ENCODE measurements at places on chromosomes 12 and 14. TPM values are rescaled to one million over a fixed set of nuclear protein-coding genes. Genes with fewer than 3 reads are reported as not detected.
A peak's percentile ranks its signal among the peaks of the same experiment; 100 is the strongest.

DNA sequence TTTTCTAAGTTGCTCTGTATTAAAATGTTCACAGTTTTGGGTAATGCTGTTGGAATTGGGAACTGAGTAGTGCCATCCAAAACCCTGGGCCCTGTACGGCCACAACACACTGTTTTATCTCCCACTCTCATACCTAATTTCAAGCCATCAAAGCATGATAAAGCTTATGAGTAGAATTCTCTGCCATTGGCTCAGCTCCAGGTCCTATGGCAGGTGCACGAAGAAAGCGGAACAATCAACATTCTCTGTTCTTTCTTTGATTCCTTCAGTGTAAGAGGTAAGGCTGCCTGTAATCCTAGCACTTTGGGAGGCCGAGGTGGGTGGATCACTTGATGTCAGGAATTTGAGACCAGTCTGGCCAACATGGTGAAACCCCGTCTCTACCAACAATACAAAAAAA is 394.9 kb downstream of the CCDC91 start:
- no peaks in the 10 kb centered on the region for H3K4me1 ChIP-seq
- DNase-seq, result no peak
- H3K27me3 ChIP-seq, result no peaks in the 10 kb centered on the region
- H3K27ac ChIP-seq, result no peak overlapping the region

DNA sequence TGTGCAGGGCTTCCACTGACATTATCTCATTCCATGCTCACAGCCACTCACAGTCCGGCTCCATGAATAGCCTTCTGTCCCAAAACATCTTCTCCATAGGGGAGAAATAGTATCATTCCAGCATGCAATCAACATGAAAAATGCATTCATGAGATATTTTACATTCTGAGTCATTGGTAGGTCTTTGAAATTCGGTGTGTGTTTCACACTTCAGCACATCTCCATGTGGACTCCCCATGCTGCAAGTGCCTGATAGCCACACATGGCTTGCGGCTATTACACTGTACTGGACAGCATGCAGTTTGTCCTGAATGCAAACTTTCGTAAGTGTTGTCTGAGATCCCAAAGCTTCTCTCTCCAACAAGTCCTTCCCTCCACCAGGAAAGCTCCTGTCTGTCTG is 449.3 kb downstream of the MED13L start:
- no peaks in the 10 kb centered on the region for H3K4me1 ChIP-seq
- H3K27me3 ChIP-seq, result no peaks in the 10 kb centered on the region
- H3K36me3 ChIP-seq, result no peaks in the 10 kb centered on the region
- H3K27ac ChIP-seq, result no peak overlapping the region
- no peak overlapping the region for H3K4me3 ChIP-seq

DNA sequence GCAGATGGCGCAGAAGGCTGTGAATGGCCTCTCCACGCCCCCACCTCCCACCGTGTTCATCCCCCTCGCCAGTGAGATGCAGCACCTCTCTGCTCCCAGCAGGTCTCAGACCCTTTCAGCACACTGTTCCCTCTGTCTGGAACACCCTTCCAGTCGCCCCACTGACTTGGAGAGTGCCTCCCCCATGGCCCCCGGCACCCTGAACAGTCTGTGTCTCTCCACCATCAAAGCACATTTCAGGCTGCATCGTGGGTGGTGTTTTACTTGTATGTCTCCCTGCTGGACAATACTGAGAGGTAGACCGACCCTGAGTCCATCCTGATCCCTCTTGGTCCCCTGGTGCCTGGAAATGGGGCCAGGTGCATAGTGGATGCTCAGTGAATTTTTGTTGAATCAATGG is 34.9 kb downstream of the CACNA2D4 start:
- no peaks in the 10 kb centered on the region for H3K36me3 ChIP-seq
- no peak for DNase-seq
- no peak overlapping the region for H3K27ac ChIP-seq
- no peaks in the 10 kb centered on the region for H3K4me1 ChIP-seq
- H3K27me3 ChIP-seq, result no peaks in the 10 kb centered on the region

DNA sequence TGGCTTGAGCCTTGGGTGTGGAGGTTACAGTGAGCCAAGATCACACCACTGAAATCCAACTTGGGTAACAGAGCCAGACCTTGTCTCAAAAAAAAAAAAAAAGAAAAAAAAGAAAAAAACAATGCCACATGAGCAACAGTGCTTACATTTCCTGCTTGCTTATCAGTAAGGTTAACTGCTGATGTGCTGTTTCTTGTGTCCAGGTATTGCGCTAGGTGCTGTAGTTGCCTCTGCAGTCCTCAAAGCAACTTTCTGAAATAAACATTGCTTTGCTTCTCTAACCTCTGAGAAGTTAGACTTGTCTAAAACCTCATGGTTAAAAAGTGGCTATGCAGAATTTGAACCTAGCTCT is 24.7 kb downstream of the RNF34 start:
- no peaks in the 10 kb centered on the region for H3K4me1 ChIP-seq
- H3K4me3 ChIP-seq, result no peak overlapping the region
- H3K27ac ChIP-seq, result no peak overlapping the region
- DNase-seq, result no peak
- H3K36me3 ChIP-seq, result peaks cover 11% of the 10 kb centered on the region

DNA sequence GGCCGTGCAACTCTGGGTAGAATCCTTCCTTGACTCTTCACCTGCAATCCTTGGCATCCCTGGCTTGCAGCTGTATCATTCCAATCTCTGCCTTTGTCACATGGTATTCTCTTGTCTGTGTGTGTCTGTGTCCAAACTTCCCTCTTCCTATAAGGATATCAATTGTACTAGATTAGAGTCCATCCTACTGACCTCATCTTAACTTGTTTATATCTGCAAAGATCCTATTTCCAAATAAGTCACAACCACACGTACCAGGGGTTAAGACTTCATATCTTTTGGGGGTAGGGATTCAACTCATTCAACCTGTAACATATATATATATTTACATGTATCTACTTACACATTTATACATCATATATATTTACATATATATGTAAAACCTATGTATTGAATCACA is 29.6 kb upstream of the RASSF3 start:
- H3K27me3 ChIP-seq, result no peaks in the 10 kb centered on the region
- no peak overlapping the region for H3K4me3 ChIP-seq
- H3K27ac ChIP-seq, result no peak overlapping the region
- no peak for DNase-seq
- H3K36me3 ChIP-seq, result no peaks in the 10 kb centered on the region
- no peaks in the 10 kb centered on the region for H3K4me1 ChIP-seq

DNA sequence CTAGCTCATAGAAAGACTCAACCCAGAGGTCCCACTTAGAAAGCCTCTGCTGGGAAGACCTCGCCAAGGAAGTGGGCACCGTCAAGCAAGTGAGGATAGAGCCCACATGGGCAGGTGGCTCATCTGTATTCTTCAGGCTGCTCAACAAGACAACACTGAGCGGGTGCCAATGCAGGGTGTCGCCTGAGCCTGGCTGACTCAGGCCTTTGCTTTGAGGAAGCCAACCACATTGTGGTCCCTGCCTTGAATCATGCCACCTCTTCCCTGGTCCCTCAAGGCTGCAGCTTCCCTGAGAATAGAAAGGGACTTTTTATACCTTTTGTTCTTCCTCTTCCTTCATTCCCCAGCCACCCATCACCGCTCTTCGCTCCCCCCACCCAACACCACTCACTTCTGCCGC is 2.1 kb upstream of the RNASE13 start:
- H3K27me3 ChIP-seq, result no peaks in the 10 kb centered on the region
- peaks cover 6% of the 10 kb centered on the region for H3K4me1 ChIP-seq
- H3K36me3 ChIP-seq, result no peaks in the 10 kb centered on the region
- H3K27ac ChIP-seq, result no peak overlapping the region
- no peak overlapping the region for H3K4me3 ChIP-seq

- no peak for DNase-seq
- peak overlapping the region; percentile 90 for H3K4me3 ChIP-seq
- H3K27ac ChIP-seq, result no peak overlapping the region
- H3K27me3 ChIP-seq, result no peaks in the 10 kb centered on the region
- peaks cover 9% of the 10 kb centered on the region for H3K36me3 ChIP-seq
Observed at GRCh38 chr12:108515916-108516315, 839 bp downstream of the FICD start.

GRCh38 chr12:82832096-82832495 is 145.4 kb downstream of the TMTC2 start:
- no peak for DNase-seq
- H3K4me1 ChIP-seq, result no peaks in the 10 kb centered on the region
- H3K27ac ChIP-seq, result no peak overlapping the region
- no peaks in the 10 kb centered on the region for H3K27me3 ChIP-seq

GRCh38 chr14:105203057-105203531 is 22.0 kb upstream of the NUDT14 start:
- peaks cover 5% of the 10 kb centered on the region for H3K4me1 ChIP-seq
- no peak overlapping the region for H3K27ac ChIP-seq
- DNase-seq, result peak; percentile 76
- H3K27me3 ChIP-seq, result peaks cover 18% of the 10 kb centered on the region
- H3K4me3 ChIP-seq, result no peak overlapping the region
- no peaks in the 10 kb centered on the region for H3K36me3 ChIP-seq

Gene RHOF
- total RNA-seq, result 58.0 TPM

- H3K4me1 ChIP-seq, result peaks cover 3% of the 10 kb centered on the region
- H3K27me3 ChIP-seq, result no peaks in the 10 kb centered on the region
- DNase-seq, result no peak
- H3K4me3 ChIP-seq, result no peak overlapping the region
Observed at GRCh38 chr12:109432431-109432830, 44.7 kb downstream of the KCTD10 start.

DNA sequence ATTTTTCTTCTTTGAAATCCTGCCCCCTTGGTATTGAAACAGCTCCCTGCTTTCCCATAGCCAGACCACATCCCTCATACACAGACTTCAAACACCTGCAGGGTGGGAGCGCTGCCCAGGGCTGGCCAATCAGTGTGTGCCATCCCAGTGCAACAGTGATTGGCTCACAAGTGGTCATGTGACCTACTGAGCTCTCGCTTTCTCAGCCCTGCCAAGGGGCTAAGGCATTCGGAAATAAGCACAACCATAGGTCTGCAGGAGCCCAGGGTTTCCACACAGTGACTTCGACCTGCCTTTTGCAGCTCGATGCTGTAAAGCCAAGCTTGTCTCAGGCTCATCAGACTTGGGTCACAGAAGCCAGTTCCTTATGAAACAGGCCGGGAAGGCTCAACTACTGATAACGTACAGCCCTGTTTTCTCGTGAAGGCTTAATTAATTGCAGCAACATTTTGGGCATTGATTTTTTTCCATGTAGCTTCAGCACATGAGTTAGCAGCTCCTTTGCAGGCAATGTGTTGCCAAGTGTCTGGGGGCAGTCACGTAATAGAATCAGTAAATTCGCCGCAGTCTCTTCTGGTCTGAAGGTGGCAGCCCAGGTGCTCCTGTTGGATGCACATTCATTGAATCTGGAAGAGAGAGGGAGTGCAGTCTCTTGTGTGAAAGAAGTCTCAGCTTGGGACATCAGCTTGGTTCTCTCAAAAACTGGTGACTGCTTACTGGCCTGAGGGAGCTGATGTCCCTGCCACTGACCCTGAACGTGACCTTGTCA is 1091.8 kb downstream of the AACS start:
- no peaks in the 10 kb centered on the region for H3K4me1 ChIP-seq
- H3K36me3 ChIP-seq, result no peaks in the 10 kb centered on the region
- no peaks in the 10 kb centered on the region for H3K27me3 ChIP-seq
- no peak overlapping the region for H3K4me3 ChIP-seq
- H3K27ac ChIP-seq, result no peak overlapping the region

Gene GCN1
- total RNA-seq, result 144 TPM
